Stimulated activated CD4-positive, alpha-beta T cell treated with anti-CD3 and anti-CD28 coated beads, TNF-alpha, amount 100 ng/mL, for 48 hours (primary cell): ENCODE measurements at places on chromosomes 11 and 22.
A peak's percentile ranks its signal among the peaks of the same experiment; 100 is the strongest.

DNA sequence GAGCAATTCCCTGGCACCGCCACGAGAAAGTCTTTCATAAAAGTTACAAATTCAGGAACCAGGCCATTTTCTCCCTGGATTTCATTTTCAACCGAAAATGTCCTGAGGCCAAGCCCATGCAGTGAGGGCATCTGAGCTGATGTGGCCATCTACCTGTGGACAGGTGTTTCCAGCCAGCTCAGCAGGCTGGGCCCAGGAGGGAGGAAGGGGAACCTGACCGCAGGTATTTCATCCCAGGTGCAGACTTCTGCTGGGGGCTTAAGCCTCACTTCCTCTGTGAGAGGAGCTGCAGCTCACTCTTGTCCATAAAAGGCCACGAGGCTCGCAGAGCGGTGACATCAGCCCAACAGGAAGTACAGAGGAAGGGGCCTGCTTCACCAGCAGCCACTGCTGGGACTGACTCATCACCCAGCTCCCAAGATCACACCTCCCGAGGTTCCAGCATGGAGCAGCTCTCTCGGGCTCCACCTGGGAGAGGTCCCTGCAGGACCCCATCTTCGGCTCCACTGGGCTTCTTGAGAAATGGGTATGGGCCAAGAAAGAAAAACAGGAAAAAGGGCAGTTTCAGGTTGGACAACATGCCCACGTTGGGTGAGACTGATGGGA is 56.4 kb downstream of the MYH9 start:
- peak; percentile 79 for DNase-seq

- DNase-seq: no peak
Measured at GRCh38 chr11:44711113-44711786, 15.5 kb upstream of the TSPAN18 start.

DNA sequence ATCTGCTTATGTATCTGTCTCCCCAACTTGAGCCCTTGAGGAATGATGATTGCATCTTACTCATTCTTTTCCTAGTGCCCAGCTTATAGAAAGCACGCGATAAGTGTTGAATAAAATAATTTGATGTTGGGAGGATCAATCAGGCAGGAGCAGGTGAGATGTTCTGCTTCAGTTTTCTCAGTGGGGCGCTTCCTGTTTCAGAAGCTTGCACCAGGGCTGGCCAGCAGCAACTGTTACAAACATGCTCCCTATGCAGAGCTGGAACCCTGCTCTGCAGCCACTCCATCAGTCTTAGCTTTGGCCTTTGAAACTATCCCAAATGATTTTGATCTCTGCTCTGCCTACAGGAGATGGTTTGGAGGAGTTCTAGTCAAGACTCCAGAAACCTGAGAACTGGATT is 3.9 kb downstream of the ENDOD1 start:
- DNase-seq: no peak

DNA sequence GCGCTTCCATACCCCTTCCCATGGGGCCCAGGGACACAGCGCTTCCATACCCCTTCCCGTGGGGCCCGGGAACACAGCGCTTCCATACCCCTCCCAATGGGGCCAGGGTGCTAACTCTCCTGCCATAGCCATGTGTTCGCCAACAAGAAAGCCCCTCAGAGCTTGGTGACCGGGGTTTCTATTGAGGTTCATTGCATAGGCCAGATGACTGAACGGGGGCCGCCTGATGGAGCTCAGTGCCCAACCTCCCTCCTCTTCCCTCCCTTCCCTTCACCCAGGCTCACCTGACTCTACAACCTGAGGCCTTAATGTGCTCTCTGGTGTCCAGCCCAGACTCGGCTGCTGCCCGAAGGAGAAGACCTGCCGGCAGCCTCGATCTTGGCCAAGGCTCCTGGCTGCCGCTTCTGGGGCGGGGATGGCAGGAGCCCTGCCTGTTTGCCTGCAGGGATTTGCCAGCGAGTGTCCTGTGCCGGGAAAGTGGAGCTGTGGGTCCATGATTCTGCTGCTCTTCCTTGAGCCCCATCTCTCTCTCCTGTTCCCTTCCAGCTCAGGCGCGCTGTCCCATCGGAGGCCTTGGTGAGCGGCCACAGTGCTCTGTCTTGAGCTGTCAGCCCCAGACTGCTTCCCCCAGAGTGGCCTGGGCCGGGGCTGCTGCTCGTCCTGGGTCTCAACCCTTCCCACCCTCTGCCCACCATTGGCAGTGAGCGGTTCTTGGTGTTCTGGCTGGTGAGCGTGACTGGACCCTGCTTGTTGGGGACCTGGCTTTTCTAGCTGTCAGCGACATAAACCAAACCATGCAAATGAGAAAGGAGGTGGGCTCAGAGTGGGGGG is 267.0 kb downstream of the TBC1D22A start:
- DNase-seq: no peak

- no peak for DNase-seq
Measured at GRCh38 chr11:78560153-78560552, 14.5 kb downstream of the NARS2 start.

DNA sequence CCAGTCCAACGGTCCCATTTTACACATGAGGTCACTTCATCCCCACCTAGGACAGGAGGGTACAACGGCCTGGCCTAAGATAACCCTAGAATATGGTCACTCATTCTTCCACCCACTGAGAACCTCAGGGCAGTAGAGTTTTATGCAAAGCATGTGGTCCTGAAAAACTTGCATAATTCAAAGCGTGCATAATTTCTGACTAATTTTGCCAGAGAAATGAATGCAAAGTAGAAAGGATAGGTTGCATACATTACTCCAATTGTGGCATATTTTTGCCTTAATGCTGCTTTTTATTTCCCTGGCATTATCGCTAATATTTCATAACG is 32.5 kb upstream of the SLC35C1 start:
- no peak for DNase-seq

- no peak for DNase-seq
Measured at GRCh38 chr22:24926428-24926725, 20.1 kb downstream of the LHFPL7 start.

- no peak for DNase-seq
Measured at GRCh38 chr11:123797114-123797513, 9.0 kb downstream of the OR6M1 start.

- DNase-seq: no peak
Measured at GRCh38 chr22:17990147-17990546, 34.2 kb downstream of the MICAL3 start.

- no peak for DNase-seq
Measured at GRCh38 chr11:134589129-134589528, 177.1 kb upstream of the B3GAT1 start.

GRCh38 chr11:46611526-46612304 is 5.3 kb downstream of the HARBI1 start:
- DNase-seq: no peak

DNA sequence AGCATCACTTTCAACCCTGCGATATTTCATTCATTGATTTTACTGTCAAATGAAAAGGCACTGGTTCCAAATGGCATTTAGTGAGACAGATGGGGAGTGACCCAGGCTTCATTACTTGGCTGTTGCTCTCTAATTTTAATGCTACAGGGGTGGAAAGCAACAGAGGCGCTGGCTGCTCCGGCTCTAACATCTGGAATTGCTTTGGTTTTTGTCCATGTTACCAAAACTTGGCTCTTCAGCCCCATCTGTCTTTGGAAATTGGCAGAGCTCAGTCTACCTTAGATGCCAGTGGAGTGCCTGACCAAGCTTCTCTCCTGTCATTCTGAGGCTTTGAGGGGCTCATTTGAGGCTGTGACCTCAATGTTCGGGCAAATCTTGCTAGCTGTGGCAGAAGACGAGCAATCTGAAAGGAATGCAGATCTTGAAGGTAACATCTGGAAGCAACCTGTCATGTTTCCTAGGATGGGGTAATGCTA is 409.5 kb upstream of the SYN3 start:
- no peak for DNase-seq

GRCh38 chr11:9144828-9145227 is 53.4 kb upstream of the SCUBE2 start:
- DNase-seq: no peak

DNA sequence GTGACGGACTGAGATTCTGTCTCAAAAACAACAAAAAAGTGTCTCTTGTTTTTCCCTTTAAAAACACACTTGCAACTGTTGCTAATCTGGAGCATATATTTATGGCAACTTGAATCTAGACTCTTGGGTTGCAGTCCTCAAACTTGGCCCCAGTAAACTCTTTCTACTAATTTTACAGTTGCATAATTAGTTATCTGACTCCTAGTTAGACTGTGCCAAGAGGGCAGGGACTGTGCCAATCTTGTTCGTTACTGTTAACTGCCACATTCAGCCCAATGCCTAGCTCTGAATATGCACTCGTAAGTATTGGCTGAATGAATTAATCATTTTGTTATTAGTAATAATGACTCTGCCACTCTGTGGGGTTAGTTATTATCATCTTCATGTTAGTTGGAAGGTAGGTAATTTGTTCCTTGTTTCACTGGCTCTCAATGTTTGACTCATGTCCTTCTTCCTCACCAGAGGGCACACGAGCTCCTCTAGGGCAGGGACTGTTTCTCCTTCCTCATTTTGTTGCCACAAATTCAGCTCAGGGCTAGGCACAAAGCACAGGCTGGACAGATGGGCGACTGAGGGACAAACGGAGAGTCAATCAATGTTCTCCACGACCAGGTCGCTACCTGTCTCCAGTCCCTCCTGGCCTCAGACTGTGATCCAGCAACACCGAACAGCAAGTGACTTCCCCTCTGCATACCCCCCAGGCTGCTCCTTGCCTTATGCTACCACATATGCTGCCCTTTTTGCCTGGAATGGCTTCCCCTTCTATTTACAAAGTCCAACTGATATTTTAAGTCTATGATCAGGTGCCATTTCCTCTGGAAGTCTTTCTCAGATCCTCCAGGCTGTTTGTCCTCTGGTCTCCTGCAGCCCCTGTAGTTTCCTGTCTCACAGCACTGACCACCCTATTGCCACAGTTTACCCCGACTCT is 9.0 kb downstream of the CLPB start:
- DNase-seq: no peak

GRCh38 chr11:126604461-126604860 is 249.0 kb downstream of the ST3GAL4 start:
- no peak for DNase-seq

- no peak for DNase-seq
Measured at GRCh38 chr22:17243524-17243923, 24.3 kb upstream of the ADA2 start.

- DNase-seq: no peak
Measured at GRCh38 chr11:130545449-130546072, 97.1 kb downstream of the ADAMTS15 start.

DNA sequence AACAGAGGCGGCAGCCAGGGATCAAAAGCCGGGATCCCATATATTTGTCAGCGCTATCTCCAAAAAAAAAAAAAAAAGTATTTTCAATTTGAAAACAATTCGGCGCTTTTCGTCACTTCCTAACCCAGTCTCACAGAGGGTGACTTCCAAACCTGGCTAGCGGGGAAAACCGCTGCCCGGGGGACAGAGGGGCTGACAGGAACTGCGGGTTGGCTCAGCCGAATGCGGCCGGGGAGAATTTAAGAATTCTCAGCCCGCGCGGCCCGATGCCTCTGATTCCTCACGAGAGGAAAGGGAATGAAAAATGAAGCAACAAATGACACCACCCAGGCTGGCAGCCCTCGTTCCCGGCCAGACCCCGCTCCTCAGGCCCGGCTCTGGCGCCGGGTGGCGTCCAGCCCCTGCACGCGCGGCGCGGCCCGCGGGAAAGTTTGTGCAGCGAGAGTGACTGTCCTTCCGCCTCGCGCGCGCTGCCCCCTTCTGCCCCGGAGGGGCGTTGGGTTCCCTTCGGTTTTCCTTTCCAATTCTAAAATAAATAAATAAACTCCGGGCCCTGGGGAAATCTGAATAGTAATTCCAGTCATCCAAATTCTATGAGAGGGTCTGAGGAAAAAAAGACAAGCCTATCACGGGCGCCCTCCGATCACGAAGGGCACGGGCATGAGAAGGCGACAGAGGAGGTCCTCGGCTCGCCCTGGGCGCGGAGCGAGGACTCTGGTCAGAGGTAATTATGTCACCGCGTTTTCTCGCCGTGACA is 4.8 kb upstream of the PAX6 start:
- DNase-seq: no peak

GRCh38 chr11:68354148-68354872 is 41.9 kb downstream of the LRP5 start:
- no peak for DNase-seq

- DNase-seq: no peak
Measured at GRCh38 chr11:69490516-69490915, 9.1 kb downstream of the LINC01488 start.

DNA sequence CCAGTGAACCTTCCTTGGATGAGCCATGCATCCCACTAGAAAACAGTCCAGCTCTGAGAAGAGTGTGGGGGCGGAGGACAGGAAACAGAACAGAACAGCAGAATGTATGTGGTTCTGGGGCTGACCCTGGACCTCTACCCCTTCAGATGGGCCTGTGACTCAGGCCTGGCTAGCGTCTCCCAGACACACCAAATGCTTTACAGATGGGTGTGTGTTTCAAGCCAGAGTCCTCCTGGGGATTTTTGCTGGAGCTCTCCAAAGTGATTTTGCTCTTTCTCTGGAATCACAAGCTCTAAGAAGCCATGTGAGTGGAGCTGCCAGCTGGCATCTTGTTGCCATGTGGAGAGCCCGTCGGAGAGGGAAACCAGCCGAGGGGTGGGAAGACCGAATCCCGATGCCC is 13.2 kb upstream of the C1QTNF4 start:
- no peak for DNase-seq

DNA sequence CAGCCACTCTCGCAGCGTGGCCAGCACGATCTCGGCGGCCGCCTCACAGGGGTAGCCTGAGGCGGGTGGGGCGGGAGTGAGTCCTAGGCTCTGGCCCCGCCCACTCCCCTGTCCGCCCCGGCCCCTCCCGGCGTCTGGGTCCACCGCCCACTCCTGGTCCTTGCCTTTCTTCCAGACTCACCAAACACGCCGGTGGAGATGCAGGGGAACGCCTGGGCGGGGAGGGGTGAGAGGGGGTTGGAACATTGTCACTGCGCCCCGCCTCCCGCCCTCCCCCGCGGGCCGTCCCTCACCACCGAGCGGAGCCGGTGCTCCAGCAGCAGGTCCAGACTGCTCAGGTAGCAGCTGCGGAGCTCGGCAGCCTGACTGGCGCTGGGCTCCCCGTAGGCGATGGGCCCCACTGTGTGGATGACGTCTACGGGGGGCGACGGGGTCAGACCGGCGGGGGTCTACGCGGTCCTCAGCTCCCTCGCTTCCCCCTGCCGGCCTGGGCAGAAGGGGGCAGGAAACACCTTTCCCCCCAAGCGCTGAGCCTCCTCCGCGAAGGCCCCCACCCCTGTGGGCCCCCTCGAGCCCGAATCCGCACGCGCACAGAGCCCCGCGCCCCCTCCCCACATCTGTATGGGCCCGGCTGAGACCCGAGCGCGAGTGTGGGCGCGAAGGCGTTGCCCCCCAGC is 13.2 kb downstream of the OTUB1 start:
- peak; percentile 63 for DNase-seq

- DNase-seq: no peak
Measured at GRCh38 chr11:114083391-114084252, 24.1 kb downstream of the ZBTB16 start.

GRCh38 chr11:120974965-120975364 is 48.9 kb upstream of the TBCEL start:
- no peak for DNase-seq

GRCh38 chr11:105054723-105055493 is 9.8 kb upstream of the CARD16 start:
- DNase-seq: no peak

GRCh38 chr11:57397394-57397990 is 7.0 kb upstream of the PRG2 start:
- DNase-seq: no peak
